ENCODE measurements at places on chromosomes 3 and 15.
A peak's percentile ranks its signal among the peaks of the same experiment; 100 is the strongest.

- DNase-seq, result no peak
These were observed 516.4 kb downstream of the GBE1 start for GRCh38 chr3:81245043-81245442.

GRCh38 chr3:23928524-23928923 lies 11.6 kb downstream of the RPL15 start:
- no peak for DNase-seq

- DNase-seq, result no peak
These were observed 84.5 kb upstream of the GALNT15 start for GRCh38 chr3:16090024-16090423.

- no peak for DNase-seq
These were observed 216.7 kb downstream of the CDIN1 start for GRCh38 chr15:36796161-36796560.

GRCh38 chr3:155325263-155325835 lies 31.9 kb upstream of the STRIT1 start:
- DNase-seq, result peak; percentile 2

DNA sequence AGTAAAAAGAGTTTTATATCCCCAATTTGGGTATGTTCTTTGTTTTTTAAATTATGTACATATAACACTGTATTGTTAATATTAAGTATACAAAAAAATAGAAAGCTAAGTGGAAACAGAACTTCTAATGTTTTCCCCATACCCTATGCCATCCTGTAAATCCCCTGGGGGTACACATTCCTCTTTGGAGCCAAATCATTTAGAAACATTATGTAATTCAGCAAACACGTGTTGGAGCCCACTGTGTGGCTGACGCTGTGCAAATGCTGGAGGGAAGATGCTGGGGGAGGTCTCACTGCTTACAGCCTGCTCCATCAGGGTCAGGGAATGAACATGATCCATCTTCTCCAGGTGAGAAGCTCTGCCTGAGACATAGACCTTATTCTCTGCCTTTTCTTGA lies 52.8 kb downstream of the CRTC3 start:
- no peak for DNase-seq

GRCh38 chr3:153289334-153289808 lies 127.3 kb downstream of the RAP2B start:
- no peak for DNase-seq

DNA sequence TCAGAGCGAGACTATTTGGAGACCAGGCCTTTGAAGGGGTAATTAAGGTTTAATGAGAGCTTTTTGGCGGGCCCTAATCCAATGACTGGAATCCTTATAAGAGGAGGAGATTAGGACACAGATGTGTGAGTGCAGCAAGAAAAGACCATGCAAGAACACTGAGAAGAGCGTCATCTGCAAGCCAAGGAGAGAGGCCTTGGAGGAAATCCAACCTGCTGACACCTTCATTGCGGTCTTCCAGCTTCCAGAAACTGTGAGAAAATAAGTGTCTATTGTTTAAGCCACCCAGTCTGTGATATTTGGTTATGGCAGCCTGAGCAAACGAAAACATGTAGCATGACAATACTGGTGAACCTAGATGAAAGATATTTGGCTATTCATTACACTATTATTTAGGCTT lies 23.0 kb upstream of the MUSTN1 start:
- no peak for DNase-seq

GRCh38 chr3:107963581-107963980 lies 127.2 kb downstream of the CD47 start:
- DNase-seq, result no peak

DNA sequence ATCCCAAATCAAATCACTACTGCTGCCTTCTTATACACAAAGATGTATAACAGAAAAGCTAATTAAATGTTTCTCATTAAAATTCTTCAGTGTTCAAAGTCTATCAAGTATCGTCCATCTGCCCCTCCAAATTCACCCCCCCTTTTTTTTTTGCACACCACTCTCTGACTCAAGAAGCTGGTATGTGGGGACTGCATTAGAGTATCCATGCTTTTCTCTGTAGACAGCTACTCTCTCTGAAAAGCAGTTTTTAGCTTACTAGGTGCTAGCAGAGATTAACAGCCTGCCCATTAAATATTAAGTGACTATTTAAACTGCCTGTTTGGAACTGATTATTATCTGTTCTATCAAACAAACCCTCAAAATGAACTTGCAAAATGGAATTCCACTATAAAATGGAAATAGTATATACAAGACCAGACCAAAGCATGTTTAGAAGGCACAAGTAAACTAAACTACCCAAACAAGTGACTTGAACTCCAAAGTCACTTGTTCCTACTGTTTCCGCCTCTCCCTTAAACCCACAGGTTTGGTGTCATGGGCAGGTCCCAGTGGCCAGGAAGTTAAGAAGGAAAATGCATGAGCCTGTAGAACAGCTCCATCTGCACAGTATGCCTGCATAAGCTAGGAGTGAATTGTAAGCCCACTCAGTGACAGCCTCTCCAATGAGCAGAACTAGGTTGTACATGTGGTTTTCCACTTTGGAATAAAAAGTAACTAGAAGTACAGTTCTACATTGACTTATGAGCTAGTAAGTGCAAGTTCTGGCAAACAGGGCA lies 32.5 kb downstream of the GBE1 start:
- no peak for DNase-seq

- no peak for DNase-seq
These were observed 617.5 kb upstream of the NECTIN3 start for GRCh38 chr3:110454066-110454465.

DNA sequence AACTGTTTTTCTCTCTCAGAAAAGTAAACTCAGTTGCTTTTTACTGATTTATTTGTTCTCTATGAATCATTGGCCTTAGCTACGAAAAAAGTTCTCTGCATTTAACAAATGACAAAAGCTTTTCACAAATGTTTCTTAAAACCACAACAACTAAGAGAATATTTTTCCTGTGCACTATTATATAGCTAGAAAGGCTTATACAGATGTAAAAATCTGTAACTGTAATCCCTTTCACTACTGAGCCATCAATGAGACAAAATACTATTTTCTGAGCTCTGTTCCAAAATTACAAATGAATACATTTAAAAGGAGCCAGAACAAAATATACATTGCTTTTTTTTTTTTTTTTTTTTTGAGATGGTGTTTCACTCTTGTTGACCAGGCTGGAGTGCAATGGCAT lies 45.6 kb upstream of the PYGO1 start:
- DNase-seq, result no peak

DNA sequence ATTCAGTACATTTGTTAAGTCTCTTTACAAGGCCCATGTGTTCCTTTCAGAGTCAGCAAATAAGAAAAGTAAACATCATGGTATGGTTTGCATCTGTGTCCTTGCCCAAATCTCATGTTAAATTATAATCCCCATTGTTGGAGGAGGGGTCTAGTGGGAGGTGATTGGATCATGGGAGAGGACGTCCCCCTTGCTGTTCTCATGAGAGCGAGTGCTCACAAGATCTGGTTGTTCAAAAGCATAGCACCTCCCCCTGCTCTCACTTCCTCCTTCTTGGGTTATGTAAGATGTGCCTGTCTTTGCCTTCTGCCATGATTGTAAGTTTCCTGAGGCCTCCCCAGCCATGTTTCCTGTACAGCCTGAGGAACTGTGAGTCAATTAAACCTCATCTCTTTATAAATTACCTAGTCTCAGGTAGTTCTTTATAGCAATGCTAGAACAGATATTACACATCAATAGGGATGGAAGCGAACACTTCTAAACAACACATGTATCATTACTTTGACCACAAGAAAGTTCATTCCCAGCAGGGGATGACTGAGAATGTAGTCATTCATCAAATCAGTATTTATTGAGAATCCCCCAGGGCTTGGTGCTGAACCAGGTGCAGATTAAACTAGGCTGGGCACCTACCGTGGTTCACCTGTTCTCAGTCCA lies 4.1 kb downstream of the EFCAB12 start:
- DNase-seq, result no peak

GRCh38 chr3:113516115-113516505 lies 1.2 kb upstream of the SPICE1 start:
- DNase-seq, result no peak

- no peak for DNase-seq
These were observed 15.9 kb downstream of the MAPKBP1 start for GRCh38 chr15:41790169-41790568.

DNA sequence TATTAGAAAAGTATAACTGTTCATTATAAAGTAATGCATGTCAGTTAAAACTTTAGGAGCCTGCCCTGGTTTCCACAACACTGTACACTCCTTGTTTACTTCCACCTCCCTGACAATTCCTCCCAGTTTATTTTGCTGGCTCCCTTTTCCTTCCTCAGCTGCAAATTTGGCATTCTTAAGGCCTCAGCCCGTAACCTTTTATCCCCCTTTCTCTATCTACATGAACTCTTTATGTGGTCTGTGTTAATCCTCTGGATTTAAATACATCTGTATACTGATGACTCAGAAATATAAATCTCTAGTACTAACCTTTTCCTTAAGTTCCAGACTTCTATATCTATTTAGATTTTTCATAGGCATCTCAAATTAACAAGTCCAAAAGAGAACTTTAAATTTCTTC lies 143.6 kb downstream of the OTOL1 start:
- no peak for DNase-seq

- DNase-seq, result no peak
These were observed 27.6 kb downstream of the SLC9A9 start for GRCh38 chr3:143820466-143821221.

DNA sequence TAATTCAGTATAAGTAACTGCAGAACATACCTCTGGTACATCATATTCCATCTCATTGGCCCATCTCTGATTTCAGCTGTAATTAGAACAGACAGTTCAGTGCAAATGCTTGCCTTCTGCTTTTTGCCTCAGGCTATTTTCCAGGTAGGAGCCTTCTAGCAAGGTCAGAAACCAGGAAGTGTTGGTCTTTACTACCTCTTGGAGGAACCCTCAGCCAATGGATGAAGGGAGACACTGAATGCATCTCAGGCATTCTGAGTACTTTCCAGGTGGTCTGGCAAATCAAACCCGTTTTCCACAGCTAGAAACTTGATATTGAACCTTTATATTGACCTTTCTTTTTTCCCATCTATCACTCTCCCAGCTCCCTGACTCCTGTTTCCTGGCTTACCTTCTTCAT lies 348.5 kb upstream of the SOX2 start:
- DNase-seq, result no peak

- no peak for DNase-seq
These were observed 58.2 kb downstream of the ZBTB38 start for GRCh38 chr3:141426404-141427034.

- DNase-seq, result peak; percentile 2
These were observed 9.8 kb upstream of the OR5K4 start for GRCh38 chr3:98343647-98344507.

DNA sequence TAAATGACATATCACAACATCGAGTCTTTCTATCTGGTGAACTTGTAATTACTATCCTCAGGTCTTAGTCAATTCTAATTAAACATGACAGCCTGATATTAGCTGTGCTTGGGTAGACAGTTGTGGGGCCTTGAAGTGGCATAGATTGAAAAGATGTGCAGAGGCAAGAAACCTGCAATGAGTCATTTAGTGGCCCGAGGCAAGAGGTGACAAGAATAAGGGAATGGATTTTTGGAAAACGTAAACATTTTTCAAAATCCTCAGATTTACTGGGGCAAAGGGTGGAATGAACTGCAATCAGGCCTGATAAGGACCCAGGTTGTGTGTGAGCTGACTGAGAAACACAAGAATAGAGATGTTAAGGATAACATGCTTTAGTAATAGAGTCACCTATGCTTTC lies 29.5 kb upstream of the ULK4 start:
- no peak for DNase-seq

DNA sequence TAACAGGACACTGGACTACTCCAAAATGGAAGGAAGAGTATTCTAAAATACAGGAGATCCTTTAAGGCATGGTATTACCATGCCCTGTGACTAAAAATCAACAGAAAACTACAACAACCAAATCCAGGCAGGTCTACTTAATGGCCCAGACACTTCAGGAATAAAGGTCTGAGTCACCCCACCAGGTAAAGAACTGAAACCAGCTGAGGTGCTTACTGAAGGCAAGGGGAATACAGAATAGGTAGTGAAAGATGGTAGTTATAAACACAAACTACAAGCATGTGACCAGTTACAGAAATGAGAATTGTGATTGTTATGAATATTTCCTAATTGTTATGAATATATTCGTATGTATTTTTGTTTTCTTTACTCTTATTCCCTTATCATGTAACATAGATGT lies 13.4 kb downstream of the IFT57 start:
- no peak for DNase-seq

DNA sequence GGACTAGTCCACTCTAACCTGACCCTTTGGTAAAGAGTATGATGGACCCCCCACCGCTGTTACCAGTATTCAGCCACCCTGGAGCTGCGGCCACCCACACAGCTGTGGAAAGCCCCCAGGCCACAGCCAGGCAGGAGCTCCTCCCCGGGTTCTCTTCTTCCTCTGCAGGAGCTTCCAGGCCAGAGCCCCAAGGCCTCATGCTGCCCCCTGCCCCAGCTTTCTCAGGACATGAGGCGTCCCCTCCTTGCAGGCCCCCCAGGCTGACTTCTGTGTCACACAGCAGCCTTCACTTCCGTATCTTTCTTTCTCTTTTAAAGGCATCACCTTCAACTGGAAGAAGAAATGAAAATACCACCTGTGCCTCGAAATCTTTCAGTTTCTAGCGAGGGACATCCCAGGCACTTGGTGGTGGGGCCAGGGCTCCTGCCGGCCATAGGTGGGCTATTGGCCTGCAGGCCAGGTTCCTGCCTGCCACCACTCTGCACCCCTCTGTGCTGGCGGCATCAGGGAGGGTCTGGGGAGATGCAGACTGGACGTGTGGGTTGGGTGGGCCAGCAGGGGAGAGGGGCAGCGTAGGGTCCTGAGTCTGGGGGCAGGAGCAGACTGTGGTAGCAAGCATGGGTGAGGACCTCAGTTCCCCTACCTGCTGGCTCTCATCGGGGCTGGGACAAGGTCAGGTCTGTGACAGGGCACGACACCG lies 19.9 kb downstream of the KLF13 start:
- DNase-seq, result no peak

DNA sequence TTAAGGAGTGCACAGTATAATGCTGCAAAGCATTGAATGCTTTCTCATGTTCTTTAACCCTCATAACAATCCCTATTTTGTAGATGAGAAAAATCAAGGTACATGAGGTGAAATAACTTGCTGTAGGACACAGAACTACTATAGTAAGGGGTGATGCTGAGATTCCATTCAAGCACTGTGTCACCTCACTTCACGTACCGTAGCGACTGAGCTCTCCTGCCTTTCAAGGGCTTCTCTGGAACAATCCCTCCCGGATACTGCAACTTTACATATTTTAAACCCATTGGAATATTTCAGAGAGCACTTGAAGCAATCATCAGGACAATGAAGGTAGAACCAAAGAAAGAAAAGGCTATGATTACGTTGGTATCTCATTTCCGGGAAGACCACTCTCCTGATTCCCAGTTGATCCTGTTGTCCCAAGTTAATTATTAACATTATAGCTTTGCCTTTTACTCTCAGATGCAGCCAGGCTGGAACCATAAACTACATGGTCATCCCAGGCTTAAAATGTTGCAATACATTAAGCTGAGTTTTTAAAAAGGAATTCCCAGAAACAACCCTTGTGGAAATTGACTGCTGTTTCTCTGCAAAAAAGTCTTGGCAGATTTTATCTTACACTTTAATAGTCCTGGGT lies 252.2 kb upstream of the IGF1R start:
- DNase-seq, result no peak

GRCh38 chr3:197913641-197914380 lies 36.2 kb upstream of the RPL35A start:
- no peak for DNase-seq

Data from NCI-H510A treated with DMSO at 0.1 percent for 48 hours (cell line).